ENCODE measurements at places on chromosomes 3 and 15.

DNA sequence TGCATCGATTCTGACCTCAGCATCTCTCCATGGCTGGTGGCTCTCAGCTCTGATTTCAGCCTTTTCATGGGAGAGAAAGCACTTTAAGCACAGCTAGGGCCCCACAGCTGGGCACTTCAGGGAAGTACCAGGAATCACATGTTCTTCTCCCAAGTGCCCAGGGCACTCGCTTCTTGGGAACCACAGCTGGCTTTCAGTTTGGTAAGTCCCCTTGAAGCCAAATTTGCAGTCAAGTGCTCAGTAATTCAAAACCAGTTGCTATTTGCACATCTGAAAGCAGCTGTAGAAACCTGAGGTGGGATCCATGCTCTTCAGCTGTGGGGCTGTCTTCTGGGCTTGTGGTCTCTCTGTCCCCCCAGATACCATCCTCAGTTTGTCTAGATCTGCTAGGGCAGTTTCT, 12.8 kb downstream of the GABRA5 start:
- no peak for DNase-seq

- no peak for DNase-seq
Observed at GRCh38 chr3:129878355-129878754, 15.2 kb downstream of the TMCC1 start.

- no peak for DNase-seq
Observed at GRCh38 chr3:171688593-171688992, 121.7 kb downstream of the PLD1 start.

DNA sequence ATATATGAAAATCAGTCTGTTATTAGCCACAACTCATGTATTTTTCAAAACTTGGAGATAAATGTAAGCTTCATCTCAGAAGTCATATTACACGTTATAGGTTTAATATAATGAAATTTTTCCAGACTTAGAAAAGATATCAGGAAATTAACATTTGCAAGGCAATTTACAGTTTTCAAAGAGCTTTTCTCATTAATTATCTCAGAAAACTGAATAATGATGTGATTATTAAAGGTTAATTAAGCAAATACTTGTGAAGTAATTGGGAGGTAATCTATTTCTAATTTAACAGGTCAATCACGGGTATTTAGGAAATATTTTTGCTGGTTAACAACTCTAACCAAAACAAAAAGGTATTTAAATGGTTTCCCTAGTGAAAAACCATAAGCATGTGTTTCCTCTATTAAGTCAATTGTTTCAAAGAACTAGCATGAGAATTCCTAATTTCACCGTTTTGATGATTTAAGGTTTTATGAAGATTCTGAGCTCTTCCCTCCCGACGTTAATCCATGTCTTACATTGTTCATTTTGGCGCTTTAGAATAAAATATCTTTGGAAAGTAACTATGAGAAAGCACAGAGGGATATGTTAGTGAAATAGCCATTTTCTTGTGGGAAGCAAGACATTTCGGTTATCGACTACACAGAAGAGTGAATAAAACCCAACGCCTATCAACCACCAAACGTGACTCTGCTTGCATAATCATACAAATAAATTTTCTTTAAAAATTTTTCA, 1.5 kb upstream of the NEO1 start:
- no peak for DNase-seq

DNA sequence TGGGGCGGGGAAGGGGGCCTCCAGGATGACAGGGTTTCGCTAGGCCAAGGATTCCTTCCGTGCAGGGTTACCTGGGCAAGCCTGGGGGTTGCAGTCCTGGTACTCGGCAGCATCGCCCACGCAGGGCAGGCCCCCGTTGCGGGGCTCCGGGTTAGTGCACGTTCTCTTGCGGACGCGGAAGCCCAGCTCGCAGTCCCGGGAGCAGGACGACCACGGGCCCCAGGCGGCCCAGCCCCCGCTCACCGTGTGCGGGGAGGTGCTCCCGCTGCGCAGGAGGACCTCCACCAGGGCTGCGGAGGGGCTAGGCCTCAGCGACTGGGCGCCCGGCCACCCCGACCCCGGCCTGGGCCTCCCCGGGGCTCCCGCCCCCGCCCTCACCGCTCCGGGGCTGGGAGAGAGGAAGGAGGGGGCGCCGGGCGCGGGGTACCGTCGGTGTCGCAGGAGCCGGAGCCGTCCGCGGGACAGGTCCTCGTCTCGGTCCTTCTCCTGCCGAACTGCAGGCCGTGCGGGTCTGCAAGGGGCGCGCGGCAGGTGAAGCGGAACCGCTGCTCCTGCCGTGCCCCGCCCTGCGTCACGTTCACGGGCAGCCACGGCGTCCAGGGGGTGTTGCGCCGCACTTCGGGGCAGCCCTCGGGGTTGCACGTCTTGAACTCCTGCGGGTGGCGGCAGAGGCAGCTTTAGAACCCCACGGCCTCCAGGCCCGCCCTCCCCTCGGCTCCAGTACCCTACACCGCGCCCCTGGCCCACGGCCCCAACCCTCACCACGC, 114.6 kb downstream of the SEMA5B start:
- peak; percentile 47 for DNase-seq

DNA sequence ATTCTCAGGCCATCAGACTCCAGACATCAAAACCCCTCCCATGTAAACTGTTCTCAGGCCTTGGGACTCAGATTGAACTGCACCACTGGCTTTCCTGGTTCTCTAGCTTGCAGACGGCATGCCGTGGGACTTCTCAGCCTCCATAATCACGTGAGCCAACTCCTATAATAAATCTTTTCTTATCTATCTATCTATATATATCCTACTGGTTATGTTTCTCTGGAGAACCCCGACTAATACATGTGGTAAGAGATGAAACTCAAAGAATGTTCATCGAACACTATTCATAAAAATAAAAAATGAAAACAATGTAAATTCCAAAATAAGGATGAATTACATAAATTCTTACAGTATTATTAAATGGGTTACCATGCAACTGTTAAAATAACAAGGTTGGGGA, 84.5 kb upstream of the NTRK3 start:
- DNase-seq, result no peak

DNA sequence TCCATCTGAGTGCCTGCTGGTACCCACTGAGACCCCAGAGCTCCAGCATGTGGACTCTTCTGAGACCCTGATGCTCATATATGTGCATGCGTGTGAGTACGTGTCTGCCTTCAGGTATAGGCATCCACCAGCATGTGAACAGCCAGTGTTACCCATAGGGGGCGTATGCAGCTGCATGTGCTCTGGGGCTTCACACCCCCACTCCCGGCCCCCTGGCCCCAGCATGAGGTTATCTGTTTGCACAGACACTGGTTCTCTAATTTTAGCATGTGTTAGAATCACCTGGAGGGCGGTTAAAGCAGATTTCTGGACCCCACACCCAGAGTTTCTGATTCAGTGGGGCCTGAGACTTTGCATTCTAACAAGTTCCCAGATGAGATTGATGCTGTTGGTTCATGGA, 824 bp upstream of the CILP start:
- DNase-seq, result no peak

DNA sequence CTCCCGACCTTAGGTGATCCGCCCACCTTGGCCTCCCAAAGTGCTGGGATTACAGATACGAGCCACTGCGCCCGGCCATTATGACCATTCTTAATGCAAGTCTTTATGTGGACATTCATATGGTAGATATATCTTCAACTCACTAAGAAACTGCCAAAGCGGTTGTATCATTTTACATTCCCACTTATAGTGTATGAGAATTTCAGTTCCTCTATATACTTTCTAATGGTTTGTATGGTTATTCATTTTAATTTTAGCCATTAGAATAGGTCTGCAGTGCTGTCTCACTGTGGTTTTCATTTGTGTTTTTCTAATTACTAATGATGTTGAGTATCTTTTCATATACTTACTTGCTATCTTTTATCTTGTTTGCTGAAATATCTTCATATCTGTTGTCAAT, 32.5 kb downstream of the TCF12 start:
- no peak for DNase-seq

DNA sequence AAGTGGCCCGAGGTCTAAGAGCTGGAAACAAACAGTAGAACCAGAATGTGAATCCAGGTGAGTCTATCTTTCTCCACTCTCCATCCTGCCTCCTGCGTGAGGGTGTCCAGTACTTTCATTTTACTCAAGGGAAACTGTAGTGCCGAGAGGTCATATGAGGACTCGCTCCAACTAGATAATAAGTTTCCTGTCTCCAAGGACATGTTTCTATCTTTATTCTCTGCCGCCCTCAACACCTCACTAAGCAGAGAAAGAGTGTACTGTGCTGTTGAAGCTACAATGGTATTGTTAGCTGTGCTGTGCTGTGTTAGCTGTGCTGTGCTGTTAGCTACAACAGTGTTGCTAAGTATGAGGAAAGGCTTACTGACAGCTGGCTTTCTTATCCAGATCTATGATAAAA, 137.9 kb upstream of the COL8A1 start:
- DNase-seq, result no peak

- no peak for DNase-seq
Observed at GRCh38 chr3:108021131-108021530, 69.7 kb downstream of the CD47 start.

GRCh38 chr3:135440746-135441145, 524.8 kb upstream of the PPP2R3A start:
- no peak for DNase-seq

DNA sequence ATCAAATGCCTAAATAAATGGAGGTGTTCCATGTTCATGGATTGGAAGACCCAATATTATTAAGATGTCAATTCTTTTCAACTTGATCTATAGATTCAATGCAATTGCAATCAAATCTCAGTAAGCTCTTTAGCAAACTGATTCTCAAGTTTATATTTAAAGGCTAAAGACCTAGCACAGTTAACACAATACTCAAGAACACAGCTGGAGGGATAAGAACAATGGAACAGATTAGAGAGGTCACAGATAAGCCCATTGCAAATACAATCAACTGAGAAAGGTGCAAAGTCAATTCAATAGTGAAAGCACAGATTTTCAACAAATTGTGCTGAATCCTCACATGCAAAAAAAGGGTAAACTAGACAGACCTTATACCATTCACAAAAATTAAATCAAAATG, 198.9 kb downstream of the P3H2 start:
- no peak for DNase-seq

DNA sequence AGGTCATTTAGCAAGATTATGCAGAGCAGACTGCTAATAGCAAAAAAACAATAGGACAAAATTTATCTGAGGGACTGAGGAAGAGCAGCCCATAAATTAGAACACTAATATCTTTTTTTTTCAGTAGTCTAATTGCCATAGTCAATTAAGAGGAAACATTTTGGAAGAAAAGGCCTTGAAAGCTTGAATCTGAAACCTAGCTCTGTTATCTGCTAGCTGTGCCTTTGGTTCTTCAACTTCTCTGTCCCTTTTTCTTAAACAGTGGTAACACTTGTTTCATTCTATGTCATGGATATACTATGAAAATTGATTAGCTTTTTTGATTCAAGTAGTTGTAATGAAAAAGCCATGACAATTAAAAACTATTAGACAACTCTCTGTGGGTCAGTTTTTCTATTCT, 1.7 kb downstream of the ATR start:
- DNase-seq, result no peak

DNA sequence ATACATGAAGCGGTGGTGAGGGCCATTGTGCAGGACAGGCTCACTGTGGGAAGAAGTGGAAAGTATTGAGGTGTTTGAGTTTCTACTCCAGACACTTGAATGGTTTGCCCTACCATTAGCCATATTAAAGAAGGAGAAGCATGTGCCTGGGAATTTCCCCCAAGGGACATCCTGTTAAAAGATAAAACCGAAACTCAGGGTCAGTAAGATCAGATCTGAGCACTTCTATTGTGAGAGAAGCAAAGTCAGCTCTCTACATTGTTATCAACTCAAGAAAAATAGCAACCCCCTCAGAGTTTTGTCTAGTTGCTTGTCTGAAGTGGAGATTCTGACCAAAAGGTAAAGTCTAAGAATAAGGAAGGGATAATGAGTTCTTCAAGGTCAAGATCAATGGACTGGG, 269.8 kb downstream of the CHST2 start:
- no peak for DNase-seq

DNA sequence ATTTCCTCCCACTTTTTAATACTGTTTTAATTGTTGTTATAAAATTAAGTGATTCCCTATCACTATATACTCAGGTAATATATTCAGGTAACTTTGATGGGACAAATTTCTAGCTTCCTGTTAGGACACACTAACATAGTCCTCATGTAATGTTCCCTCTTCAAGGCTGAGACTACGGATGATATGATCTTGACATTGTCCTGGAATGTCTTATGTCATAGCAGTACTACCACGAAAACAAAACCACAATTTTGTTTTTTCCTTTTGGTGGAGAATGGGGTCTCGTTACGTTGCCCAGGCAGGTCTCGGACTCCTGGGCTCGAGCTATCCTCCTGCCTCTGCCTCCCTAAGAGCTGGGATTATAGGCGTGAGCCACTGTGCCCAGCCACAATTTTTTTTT, 26.8 kb upstream of the IP6K2 start:
- no peak for DNase-seq

DNA sequence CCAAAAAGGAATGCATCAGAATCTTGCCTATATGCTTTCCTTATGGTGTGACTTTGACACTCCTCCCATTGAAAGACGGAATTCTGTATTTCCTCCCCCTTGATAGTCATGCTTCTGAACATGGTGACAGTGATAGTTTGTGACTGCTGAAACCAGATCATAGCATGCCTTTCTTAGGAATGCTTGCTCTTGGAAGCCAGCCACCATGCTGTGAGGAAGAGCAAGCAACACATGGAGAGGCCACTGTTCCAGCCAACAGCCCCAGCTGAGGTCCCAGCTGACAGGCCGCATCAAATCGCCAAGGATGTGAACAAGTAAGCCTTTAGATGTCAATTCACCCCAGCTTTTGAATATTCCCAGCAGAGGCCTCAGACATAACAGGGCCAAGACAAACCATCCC, 100.1 kb downstream of the IGF2BP2 start:
- DNase-seq, result peak; percentile 34

- no peak for DNase-seq
Observed at GRCh38 chr3:152583963-152584362, 251.0 kb upstream of the P2RY1 start.

DNA sequence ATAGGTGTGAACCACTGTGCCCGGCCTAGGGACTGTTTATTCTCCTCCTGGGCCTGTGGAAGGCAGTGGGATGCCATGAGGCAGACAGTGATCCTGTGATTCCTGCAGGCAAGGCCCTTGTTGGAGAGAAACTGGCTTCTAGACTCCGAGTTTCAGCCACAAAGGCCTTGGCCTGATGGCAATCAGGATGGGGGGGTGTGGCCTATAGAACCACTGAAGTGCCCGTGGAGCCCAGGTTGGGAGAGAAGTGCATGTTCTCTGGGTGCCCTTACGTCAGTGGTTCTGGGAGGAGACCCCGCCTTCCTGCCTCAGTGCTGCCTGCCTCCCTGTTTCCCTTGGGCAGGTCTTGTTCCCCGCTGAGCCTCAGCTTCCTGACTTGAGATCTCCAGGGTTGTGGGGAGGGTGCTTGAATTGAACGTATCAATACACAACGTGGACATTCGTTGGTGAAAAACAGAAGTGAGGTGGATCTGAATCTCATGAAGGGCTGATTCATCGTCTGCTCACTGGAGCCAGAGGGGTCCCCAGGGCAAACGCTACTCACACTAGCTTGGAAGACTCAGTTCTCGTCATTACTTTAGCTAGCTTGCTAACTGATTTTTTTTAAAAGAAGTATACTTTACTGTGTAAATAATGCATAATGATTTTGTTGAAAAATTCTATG, 31.8 kb downstream of the IRAK2 start:
- no peak for DNase-seq

All from islet precursor cell (in vitro differentiated cells).